Activated B cell treated with CpG ODN at 0.5 μM for 24 hours (primary cell): ENCODE measurements at places on chromosomes 12 and 14. TPM values are rescaled to one million over a fixed set of nuclear protein-coding genes. Genes with fewer than 3 reads are reported as not detected.

GRCh38 chr14:93200553-93200952 is 6.3 kb downstream of the GON7 start:
- DNase-seq: no peak

Gene KRT75
- not detected in 2 replicates for total RNA-seq

DNA sequence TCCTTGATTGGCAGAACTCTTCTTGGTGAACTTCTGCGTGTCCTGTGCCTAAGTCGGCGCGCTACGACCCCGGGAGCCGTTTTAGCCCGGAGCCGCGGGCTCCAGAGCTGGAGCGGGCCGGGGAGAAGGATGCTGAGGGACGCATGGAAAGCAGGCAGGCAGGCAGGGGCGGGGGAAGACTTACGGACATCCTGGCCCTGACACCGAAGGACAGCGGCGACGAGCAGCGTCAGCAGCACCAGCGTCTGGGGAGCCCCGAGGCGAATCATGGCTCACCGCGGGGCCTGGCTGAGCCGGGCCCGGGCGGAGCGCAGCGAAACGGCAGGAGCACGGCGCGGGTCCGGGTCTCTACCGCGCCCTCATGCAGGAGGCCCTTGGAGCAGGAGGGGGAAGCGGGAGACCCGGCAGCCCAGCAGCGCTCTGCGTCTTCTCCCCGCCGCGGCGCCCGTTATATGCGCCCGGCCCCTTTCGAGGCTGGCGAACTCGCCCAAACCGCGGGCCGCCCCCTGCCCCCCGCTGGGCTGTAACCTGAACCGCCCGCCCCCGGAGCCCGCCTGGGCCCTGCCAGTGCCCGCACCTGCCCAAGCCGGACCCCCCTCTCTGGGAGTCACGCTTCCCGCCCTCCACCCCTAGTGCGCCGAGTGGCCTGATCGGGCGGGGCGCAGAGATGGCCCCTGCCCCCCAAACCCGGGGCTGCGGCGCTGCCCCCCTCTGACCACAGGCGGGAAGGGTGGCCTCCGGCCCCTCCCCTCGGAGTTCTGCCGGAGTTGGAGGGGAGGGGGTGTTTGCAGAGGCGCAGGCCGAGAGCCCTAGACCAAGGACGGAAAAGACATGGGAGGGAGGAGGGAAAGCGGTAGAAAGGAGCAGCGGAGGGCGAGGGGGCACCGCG is at the start of gene COL2A1:
Gene COL2A1 (minus strand): TSS at position 424 of the 889 bp plus-strand sequence. CDS start 155 bp downstream, at position 269.
- no peak for DNase-seq

DNA sequence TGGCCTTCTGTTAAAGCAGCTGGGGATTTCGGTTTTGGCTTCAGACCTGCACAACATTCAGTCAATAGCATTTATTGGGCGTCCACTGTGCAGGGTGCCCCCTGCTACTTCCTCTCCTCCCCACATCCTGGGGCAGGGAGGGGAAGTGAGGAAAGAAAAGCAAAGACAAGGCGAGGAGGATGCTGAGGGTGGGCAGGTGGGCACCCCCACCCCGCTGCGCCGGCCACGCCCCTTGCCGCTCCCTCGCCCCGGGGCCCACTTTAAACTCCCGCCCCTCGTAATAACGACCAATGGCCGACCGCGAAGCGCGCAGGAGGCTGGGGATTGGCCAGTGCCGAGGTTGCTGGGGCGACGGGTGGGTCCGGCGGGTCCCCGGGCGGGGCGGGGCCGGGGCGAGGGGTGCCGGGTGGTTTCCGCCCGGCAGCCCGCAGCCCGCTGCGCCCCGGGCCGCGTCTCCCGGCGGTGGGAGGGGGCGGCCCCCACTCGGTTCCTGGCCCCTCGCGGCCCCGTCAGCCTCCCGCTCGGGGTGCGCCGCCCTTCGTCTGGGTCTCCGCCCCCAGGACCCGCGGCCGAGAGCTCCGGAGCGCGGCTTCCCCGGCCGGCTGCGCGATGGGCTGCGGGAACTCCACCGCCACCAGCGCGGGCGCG is at the start of gene C12orf75:
Gene C12orf75 (plus strand): TSS at position 409 of the 648 bp plus-strand sequence. CDS start 201 bp downstream, at position 610.
- DNase-seq: peak; percentile 82

GRCh38 chr12:122048151-122048550 is 26.5 kb downstream of the BCL7A start:
- no peak for DNase-seq

Gene BIN2
- 22.2 and 25.6 TPM in 2 replicates for total RNA-seq

GRCh38 chr14:68331426-68331825 is 461.4 kb downstream of the ZFP36L1 start:
- no peak for DNase-seq

DNA sequence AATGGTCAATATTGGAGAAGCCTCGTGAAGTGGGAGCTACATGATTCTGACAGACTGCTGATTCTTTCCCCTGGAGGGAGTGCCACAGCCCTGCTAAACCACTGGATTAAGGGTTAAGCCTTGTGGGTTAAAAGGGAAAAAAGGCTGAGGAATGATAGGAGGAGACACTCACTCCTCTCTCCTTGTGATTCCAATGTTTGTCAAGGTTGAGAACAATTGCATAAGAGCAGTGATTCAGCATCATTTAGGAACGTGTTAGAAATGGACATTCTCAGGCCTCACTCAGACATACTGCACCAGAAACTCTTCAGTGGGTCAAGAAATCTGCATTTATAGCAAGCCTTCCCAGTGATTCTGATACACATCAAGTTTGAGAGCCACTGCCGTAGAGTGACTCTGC is 87.8 kb upstream of the GZMB start:
- no peak for DNase-seq

DNA sequence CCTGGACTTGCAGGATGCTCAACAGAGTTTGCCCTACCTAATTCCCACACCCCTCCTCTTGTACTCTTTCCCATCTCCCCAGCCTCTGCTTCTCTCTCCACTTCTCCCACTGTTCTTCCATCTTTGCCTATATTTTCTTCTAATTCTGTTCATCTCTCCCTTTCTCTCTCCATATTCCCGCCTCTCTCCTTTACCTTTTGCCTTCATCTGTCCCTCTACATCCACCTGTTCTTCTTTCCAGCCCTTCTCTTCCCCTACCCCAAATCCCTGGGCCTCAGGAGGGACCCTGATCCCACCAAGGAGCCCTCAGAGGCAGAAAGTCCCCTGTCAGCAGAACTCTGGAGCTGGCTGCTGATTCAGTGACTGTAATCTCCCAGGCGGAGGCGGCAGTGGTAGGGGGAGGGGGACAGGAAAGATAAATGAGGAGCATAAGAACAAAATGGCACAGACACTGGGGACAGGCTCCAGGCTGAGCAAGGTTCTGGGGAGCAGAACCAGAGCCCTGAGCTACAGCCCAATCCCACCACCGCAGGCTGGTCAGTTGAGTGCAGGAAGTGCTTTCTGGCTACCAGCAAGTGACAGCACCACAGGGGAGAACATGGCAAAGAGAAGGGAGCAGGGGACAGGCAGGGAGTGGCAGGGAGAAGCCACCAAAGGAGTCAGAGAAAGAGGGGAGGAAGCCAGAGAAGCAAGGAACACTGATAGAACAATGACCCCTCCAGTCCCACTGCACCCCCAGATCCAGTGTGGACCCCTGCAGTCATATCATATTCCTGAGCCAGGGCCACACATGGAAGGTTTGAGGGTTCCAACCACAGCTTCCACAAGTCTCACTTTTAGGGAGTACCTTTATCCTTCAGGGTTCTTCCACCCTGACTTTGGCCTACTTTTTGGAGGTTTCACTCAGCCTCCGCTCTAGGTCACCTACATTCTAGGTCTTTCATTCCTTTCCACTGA is 27.0 kb downstream of the SMUG1 start:
- DNase-seq: no peak
